Activated naive CD4-positive, alpha-beta T cell (primary cell): ENCODE measurements at places on chromosomes 1 and 21.
A peak's percentile ranks its signal among the peaks of the same experiment; 100 is the strongest.

DNA sequence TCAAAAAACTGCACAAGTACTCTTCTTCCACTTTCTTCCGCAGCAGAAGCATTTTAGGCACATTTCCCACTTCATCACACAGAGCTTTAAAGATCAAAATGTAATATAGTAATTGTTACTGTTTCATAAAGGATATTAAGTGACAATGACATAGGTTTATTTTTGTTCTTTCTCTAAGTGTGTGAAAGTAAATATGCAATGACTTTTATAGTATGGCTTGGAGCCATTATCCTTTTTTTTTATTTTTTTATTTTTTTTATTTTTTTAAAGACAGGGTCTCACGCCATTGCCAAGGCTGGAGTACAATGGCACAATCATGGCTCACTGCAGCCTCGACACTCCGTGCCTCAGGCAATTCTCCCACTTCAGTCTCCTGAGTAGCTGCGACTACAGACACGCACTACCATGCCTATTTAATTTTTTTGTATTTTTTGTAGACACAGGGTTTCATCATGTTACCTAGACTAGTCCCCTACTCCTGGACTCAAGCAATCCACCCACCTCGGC, 7.0 kb downstream of the TRIM33 start:
- DNase-seq, result no peak

DNA sequence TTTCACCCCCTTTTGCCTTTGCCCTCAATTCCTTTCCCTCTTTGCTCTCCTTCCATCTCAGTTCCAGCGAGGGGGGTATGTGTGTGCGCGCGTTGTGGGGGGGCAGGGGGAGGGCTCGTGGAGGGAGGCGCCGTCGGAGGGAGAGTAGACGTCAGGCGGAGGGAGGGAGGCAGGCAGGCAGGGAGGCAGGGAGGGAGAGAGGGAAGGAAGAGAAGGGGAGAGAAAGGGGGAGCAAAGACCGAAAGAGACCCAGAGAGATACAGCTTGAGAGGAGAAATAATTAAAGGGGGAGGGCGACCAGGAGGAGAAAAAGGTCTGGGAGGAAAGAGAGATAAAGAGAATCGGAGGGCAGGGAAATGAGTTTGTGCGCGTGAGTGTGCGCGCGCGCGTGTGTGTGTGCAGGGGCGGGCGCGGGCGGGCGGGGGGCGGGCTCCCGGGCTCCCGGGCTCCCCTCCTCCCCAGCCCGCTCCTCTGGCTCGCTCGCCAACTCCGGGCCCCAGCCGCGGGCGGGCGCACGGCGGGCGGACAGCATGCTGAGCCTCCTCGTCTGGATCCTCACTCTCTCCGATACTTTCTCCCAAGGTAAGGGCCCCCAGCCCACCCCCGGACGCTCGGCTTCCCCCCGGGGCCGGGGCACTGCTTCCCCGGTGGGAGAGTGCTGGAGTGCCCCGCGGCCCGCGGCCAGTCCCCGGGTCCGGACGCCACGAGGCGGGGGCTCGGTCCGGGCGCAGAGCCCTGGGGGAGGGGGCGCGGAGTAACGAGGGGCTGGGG, at the start of gene KIRREL1:
KIRREL1 (plus strand) TSS at position 499 of the 771 bp plus-strand sequence; CDS start at position 531, 32 bp downstream.
- no peak for DNase-seq

DNA sequence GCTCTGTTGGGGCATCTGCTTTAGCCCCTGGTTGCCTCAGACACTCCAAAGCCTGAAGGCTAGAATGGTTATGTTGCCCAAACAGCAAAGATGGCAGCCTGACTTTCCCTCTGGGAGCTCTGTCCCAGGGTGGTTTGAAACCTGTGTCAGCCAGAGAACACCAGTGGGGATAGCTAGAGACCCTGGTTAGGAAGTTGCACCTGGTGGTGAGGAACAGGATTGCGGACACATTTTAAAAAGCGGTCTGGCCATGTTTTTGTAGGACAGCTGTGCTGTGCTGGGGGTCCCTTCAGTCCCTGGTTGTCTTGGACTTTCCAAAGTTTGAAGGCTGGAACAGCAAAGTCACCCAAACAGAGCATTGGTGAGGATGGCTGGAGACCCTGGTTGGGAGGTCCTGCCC, 87.8 kb downstream of the DNM3 start:
- DNase-seq, result no peak

DNA sequence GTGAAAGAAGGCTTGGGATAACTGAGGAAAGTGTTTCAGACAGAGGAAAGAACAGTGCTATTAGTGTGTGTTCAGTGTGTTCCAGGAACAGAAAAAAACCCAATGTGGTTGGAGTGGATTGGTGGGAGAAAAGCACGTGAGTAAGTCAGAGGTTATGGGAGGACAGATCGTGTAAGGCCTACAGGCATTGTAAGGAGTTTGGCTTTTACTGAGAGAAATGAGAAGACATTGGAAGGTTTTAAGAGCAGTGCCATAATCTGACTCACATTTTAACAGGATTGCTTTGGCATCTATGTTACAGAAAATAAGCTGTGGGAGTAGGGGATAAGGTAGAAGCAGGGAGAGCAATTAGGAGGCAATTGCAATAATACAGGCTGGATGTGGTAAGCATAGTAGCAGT, 4.8 kb downstream of the ARPC5 start:
- no peak for DNase-seq

- DNase-seq, result no peak
Observed at GRCh38 chr1:208423526-208423925, 179.3 kb upstream of the PLXNA2 start.

- no peak for DNase-seq
Observed at GRCh38 chr1:177043597-177043996, 120.9 kb downstream of the ASTN1 start.

DNA sequence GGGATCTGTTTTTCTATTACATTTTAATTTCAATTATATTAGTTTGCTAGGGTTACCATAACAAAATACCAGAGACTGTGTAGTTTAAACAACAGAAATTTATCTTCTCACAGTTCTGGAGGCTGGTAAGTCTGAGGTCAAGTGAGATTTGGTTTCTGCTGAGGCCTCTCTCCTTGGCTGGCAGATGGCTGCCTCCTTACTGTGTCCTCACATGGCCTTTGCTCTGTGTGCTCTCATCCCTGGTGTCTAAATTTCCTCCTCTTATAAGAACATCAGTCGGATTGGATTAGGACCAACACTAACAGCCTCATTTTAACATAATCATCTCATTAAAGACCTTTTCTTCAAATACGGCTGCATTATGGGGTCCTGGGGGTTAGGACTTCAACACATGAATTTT, 195.2 kb upstream of the CHODL start:
- DNase-seq, result no peak

DNA sequence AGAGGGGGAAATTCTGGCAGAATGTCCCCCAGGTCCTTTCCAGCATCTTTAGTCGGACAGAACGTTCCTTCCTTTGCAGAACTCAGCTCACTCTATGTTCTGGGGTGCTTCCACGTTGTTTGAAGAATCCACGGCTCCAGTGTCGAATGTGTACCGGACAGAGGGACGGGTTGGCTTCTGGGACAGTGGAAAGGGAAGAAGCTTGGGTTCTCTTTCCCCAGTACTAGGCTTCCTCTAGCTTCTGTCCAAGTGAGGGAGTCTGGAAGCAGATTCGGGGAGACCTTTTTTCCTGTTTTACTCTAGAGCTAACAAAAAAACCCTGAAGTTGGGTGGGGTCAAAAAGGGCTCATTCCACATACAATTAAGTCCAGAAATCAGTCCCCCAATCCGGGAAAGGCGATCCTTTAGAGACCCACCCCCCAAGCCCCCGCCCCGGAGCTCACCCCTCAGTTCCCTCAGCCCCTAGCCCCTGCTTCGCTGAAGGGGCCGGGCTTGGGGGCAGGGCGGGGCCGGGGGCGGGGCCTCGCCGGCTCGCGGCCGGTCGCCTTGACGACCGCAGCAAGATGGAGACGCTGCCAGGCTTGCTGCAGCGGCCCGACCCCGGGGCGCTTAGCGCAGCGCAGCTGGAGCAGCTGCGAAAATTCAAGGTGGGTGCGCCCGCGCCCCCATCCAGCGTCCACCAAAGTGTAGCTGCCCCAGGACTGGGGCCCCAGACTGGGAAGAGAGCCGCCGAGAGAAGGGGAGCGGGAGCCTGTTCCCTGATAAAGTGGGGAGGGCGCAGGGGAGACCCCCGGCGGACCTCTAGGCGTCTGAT, at the start of gene RIIAD1:
RIIAD1 (plus strand) TSS at position 549 of the 814 bp plus-strand sequence; CDS start at position 564, 15 bp downstream.
- no peak for DNase-seq

DNA sequence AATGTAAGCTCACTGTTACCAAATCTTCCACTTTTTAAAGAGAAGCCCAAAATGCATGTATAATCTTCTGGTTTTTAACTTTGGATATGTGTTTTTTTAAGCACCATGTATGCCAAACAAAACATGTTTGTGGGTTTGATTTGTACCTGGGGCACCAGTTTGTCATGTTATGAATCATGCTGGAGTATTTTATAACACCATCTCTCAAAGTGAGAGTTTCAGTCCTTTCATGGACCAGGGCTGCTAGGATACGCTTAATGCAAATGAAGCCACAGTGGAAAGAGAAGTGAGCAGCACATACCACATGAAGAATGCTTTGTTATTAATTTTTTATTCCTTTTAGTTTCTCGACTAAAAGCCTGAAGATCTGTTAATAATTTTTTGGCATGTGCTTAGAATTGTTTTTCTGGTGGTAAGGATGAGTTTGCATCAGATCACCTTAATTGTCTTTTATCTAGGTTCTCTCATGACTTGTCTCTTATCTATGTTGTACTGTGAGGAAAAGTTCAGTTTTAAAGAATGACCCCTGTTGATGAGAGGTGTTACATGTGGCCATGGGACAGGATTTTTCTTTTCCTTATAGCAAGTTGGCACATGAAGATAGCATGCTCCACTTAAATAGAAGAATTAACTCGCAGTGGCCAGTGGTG, 2.0 kb upstream of the RABGAP1L start:
- no peak for DNase-seq

DNA sequence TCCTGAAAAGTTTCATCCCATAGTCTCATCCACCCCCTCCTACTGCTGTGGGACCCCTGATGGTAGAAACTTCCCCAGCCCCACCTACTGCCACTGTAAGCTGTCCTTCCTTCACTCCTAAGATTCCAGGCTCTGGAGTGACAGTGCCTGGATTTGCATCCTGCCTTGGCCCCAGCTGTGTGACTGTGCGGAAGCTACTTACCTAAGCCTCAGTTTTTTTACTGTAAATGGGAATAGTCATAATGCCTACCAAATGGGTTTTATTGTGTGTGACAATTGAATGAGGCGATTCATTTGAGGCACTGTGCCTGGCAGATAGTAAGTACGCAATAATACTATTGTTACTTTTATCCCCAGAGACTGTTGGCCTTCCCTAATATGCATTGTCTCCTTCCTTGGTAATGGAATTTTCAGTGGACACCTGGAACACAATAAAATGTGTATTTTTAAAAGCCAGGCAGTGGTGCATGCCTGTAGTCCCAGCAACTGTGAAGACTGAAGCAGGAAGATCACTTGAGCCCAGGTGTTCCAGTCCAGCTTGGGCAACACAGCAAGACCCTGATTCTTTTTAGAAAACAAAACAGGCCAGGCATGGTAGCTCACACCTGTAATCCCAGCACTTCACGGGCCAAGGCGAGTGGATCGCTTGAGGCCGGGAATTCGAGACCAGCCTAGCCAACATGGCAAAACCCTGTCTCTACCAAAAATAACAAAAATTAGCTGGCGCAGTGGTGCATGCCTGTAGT, 55.0 kb upstream of the ZNF326 start:
- no peak for DNase-seq

- DNase-seq, result no peak
Observed at GRCh38 chr1:40742363-40743061, 41.1 kb upstream of the KCNQ4 start.

GRCh38 chr1:62237361-62237760, 42.7 kb downstream of the L1TD1 start:
- no peak for DNase-seq

GRCh38 chr1:203342192-203342940, 8.6 kb downstream of the FMOD start:
- peak; percentile 41 for DNase-seq

- DNase-seq, result no peak
Observed at GRCh38 chr1:247295274-247295684, 36.4 kb downstream of the ZNF496 start.

GRCh38 chr1:210394281-210394821, 65.6 kb downstream of the HHAT start:
- DNase-seq, result no peak

- no peak for DNase-seq
Observed at GRCh38 chr21:41972511-41973205, 18.8 kb upstream of the C2CD2 start.
